Fibroblast of skin of left quadriceps (primary cell): ENCODE measurements at places on chromosomes 11 and 22.

DNA sequence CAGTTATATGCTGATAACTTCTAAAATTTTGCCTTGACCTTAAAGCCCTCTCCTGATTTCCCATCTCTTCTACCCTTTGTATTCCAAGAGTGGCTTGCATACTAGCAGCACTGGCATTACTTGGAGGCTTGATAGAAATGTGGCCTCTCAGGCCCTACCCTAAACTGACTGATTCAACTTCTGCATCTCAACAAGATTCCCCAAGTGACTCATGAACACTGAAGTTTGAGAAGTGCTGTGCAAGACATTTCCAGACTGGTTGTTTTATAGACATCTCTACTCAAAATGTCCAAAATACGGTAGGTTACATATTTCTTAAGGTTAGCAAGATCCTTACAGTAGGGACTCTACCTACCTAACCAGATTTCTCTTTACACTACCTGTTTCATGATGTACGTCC lies 48.6 kb downstream of the SESN3 start:
- no peak for DNase-seq

DNA sequence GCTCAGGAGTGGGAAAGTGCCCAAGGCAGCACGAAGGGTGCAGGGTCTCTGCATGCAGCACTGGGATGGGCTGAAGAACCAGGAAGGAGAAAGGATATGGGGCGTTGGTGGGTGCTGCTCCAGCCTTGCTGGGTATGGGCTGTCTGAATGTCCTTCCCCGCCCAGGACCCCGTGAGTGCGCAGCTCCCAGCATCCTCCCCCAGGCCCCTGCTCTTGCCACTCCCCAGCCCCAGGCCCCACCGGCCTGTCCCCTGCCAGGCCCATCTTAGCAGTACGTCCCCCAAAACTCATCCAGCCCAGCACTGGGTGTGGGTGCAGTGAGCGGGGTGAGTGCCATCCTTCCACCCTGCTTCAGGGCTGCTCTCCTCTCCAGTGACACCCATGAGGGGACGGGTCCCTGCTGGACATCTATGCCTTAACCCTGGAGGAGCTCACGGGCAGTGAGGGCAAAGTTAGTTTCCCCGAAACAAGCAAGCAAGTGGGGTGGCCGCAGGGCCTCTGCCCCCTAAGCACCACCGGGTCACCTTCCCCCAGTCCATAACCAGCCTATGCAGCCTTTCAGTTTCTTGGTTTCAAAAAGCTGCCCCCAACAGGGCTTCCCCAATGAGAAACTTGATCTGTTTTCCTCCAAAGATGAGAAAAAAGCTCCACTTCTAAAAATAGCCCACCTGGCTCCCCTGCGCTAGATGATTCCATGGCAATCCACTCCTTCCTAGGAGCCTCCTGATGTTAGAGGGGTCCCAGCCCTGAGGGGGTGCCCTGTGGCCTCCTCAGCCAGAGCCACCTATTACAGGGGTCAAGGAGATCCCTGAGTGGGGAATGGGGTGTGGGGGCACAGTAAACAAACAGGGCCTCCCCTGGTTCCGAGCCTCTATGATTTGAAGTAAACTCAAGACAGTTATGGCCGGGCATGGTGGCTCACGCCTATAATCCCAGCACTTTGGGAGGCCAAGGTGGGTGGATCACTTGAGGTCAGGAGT lies 103.8 kb downstream of the MORC2 start:
- DNase-seq = no peak

GRCh38 chr22:43706151-43706550 lies 106.0 kb downstream of the EFCAB6 start:
- no peak for DNase-seq

DNA sequence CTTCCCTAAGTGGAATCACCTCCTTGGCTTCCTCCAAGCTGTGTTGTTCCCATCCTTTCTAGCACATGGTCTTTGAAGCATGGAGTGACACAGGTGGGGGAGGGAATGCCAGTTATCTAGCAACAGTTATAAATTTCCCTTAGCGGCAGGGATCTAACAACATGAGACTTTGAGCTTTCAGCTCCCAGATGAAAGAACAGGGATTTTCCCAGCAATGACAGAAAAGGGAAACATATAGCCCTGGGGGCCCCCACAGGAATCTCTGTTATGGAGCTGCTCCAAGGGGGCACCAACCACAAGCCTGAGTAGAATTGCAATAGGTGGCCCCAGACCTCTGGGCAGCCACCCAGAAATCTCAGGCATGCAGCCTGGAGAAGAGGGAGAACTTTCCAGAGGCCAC lies 163.0 kb downstream of the GRIK4 start:
- DNase-seq = peak; percentile 40
